ENCODE measurements at places on chromosomes 4 and X.

DNA sequence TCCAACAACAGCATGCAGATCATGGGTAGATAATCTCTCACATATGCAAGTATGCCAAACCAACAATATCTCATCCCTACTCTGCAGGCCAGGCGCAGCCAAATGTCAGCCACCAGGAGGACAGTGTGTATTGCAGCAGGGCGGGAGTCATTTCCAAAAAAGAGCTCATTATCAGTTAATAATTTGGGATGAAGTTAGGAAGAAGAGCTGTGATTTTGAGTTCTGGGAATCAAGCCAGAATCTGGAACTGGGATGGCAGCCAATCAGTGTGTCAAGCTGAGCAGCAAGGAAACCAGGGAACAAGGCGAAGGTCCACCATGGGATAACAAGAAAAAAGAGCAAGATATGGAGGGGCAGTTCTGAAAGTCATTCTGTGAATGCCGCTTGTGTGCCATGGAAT lies 88.2 kb upstream of the CAMK2D start:
- DNase-seq: peak; percentile 32

- DNase-seq: no peak
These were observed 12.4 kb downstream of the UTP3 start for GRCh38 chr4:70700712-70701111.

GRCh38 chrX:99384594-99385374 lies 1025.3 kb downstream of the PCDH19 start:
- no peak for DNase-seq

- DNase-seq: peak; percentile 11
These were observed 864.3 kb upstream of the AGA start for GRCh38 chr4:178306565-178306964.

DNA sequence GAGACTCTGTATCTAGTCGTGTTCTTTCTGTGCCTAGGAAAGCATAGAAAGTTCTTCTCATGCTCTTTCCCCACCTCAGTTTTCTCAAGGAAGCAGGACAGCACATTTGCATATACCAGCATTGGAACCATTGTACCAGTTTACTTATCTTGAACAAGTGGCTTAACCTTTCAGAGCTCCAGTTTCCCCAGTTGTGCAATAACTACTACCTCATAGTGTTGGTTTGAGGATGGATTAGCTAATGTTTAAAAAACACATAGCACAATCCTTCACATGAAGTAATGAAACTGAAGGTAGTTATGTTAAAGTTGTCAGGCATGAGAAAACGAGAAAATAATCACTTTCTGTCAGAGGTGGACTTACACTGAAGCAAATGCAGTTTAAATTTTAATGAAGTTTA lies 92.2 kb upstream of the H2AZ1 start:
- no peak for DNase-seq

DNA sequence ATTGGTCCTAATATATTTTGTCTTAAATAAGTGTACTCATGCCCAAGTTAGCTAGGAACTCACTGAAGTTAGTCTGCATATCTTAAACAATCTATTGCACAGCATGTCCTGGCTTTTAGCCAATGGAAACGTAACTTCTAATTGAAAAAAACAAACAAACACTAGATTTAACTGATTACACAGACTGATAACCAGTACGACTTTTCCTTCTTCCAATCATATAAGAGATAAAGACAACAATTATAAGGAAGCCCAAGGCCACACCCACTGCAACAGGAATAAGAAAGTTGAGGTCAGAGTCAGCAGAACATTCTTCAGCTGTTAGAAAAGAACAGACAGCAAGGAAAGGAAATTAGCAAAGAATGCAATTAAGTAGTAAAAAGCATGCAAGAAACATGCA lies 40.8 kb downstream of the LAMP2 start:
- DNase-seq: no peak

DNA sequence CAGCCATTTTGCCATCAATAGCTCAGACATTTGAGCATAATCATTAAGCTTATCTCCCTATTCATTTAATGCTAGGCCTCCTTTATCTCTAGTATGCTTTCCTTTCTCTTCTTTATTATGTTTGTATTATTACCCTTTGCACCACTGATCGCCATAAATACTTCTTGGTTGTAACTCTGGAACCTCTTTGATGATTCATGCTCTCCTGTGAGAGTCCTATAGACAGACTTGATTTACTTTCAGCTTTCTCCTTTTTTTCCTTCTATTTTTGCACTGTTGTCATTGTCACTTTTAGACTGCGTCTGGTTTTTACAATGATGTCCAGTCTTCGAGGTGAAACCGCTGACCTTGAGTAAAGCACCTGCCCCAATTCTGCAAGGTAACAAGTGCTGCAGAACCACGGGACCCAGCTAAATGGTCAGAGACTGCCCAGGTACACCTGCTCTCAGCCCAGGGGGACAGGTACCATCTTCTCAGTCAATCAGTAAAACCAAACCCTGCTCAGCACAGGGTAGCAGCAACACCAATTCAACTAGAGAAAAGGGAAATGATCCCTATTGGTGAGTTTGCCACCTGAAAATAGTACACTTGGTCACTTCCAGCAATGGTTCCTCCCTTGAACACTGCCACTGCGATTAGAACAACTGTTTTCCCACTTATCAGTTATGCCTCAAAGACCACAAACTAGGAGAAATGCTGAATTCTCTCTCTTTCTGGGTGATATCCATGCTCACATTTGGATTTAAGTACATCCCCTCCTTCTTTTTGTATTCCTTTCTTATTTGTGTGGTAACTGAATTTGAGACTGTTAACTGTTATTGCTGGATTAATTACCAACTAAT lies 125.1 kb downstream of the MAML3 start:
- DNase-seq: no peak

DNA sequence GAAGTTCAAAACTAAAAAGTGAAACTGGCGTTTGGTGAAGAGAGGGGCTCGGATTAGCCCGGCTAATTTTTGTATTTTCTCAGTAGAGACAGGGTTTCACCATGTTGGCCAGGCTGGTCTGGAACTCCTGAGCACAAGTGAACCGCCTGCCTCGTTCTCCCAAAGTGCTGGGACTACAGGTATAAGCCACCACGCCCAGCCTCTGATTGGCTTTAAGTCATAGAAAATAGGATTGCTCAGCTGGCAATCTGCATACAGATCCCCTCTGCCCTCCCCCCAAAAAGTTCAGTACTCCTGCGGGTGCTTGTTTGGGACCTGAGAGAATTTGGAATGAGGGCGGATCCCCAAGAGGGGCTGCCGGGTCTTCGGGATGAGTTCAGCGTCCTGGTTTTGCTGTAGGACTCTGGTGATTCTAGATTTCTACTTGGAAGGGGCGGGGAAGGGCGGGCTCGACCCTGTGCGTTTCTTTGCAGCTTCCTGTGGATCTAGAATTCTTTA lies 537 bp upstream of the PRKX start:
- DNase-seq: peak; percentile 1

DNA sequence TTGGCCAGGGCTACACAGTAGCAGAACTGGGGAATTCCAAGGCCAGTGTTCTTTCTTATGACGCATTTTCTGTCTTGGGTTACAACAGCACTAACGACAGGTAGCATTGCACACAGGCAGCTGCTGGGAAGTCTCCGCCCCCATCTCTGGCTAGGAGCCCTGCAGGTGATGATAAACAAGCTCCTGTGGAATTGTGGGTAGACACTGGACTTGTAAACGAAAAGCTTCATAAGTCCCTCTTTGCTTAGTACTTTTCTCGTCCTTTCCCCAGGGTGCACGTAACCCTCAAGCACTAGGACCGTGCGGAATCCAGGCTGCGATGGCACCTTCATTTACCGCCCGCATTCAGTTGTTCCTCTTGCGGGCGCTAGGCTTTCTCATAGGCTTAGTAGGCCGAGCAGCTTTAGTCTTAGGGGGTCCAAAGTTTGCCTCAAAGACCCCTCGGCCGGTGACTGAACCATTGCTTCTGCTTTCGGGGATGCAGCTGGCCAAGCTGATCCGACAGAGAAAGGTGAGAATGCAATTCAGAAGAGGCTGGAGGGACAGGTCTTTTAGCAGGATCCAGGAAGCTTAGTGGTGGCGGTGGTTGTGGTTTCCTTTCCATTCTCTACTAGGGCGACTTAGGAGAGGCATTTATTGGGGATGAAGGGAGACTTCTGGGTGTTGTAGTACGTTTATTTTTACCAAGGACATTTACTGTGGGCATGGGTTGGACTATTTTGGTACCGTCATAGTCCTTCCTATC lies at the start of gene FAAH2:
TSS of gene FAAH2 (plus strand) at position 200 of the 745 bp plus-strand sequence. CDS start at position 320, 120 bp downstream.
- DNase-seq: peak; percentile 1

- no peak for DNase-seq
These were observed at the start of gene NDP for GRCh38 chrX:43973249-43974099. TSS of gene NDP (minus strand) at chrX:43973390. CDS start at chrX:43958645, 14,745 bp downstream.

- no peak for DNase-seq
These were observed 155.8 kb downstream of the ANTXR2 start for GRCh38 chr4:79917246-79917645.

DNA sequence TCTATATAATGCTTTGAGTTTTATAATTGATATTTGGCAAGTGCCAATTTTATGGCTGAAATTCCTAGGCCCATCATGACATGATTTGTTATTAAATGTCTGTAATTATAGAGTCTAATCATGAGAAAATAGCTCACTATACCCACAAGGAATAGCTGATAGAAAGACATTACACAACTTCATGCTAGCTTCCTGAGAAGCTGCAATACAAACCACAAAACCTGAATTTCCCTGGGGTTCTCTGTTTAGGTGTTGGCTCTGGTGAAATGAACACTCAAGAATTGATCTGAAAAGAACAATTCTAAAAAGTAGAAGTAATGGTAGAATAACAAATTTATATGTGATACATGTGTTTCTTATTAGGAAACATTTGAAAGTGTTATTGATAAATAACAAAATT lies 169.6 kb downstream of the GASK1B start:
- DNase-seq: no peak

DNA sequence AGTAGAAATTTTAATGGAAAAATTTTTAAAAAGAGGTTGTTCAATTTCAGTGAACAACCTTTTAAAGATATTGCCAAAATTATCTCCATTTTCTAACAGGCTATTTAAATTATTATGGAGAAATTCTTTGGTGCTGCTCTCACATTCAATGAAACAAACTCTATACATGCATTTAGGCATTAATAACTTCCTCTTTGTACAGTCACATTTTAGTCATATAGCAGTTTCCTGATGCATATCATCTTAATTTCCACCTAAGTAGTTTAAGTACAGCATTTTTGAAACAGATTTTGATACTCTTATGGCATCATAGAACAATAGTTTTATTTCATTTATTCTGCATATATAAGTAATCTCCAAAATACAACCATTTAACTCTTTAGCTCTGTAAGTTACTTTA lies 500.1 kb downstream of the STPG2 start:
- DNase-seq: no peak

GRCh38 chrX:103739421-103739820 lies 28.7 kb downstream of the TMEM31 start:
- DNase-seq: peak; percentile 87

DNA sequence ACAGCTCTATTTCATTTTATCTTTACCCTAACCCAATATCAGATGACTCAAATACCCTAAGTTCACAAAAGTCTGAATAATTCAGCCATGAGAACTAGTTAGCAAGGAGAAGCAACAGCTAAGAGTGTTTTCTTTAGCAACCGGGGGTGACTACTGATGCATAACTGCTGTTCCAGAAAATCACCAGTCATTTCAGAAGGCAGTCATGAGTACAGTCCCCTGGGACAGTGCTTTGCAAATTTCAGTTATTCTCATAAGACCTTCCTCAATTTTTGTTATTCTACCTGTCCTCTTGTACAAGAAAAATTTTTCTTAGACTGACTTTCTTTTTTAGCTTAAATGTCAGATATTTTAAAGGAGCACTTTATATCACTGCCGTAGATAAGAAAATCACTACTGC lies 16.4 kb downstream of the BANK1 start:
- DNase-seq: no peak

DNA sequence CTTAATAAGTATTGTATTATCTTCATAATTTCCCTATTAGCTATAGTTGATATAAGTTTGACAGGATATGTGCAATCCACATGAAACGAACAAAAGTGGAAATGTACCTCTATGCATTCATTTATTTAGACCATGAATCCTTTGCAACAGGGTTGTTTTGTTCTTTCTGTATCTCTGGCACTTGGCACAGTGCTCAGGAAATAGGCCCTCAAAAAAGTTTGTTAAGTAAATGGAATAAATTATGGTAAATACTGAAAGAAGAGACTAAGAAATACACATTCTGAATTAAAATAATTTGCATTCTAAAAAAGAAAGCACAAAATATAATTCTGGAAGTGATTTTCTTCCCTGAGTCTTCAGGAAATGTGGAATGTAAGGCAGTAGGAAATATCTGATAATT lies 39.3 kb downstream of the TAPT1 start:
- no peak for DNase-seq

DNA sequence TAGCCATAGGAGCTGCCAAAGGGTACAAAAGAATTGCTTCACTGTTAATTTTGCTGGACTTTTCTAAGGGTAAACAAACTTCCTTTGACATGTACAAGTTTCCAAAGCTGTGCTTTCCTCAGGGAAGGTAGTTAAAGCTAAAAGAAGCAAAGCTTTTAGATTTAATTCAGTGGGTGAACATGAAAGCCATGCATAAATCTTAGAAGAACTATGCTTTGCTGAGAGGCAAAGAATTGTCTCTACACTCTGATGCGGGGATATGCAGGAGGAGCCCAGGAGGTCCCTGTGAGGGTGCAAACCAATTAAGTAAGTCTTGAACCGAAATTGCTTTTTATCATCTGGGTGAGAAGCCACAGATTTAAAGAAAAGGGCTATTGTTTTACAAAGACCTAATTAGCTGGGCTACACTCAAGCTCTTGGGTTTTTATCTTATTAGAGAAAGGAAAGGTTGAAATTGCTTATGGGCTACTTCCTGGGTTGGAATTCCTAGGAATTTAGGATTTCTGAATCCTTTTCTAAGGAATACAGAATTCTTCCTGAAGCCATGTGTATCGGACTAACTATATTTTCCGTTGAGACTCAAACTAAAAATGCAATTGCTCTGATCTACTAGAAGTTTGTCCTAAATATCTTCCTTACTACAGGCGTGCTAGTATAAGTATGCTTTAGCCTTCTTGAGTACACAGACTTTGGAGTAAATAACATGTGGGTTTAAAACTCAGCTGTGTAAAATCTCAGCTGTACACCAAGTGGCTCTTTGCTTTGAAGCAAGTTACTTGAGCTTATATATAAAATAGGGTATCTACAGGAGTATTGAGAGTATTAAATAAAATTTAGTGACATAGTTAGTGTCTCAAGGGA lies 188.4 kb upstream of the ANK2 start:
- DNase-seq: no peak

All from spinal cord (tissue), 10 donors.